ENCODE measurements at places on chromosomes 6 and 20.

DNA sequence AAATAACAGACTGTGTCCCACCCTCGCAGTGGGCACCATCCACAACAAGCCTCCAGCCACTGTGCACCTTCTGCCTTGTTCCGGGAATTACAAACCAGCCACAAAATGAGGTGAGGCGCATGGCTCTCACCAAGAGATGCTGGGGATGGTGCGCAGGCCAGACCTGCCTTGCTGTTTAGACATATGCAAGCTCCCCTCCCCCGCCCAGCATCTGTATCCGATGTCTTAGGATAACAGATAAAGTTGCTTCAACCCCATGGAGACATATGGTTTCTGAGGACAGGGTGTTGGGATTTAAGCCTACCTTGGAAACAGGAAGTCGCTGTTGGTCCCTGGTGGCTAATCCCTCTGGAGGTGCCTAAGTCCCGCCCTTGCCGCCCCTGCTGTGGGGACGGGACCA is 50.4 kb upstream of the MPC1 start:
- no peak for DNase-seq

DNA sequence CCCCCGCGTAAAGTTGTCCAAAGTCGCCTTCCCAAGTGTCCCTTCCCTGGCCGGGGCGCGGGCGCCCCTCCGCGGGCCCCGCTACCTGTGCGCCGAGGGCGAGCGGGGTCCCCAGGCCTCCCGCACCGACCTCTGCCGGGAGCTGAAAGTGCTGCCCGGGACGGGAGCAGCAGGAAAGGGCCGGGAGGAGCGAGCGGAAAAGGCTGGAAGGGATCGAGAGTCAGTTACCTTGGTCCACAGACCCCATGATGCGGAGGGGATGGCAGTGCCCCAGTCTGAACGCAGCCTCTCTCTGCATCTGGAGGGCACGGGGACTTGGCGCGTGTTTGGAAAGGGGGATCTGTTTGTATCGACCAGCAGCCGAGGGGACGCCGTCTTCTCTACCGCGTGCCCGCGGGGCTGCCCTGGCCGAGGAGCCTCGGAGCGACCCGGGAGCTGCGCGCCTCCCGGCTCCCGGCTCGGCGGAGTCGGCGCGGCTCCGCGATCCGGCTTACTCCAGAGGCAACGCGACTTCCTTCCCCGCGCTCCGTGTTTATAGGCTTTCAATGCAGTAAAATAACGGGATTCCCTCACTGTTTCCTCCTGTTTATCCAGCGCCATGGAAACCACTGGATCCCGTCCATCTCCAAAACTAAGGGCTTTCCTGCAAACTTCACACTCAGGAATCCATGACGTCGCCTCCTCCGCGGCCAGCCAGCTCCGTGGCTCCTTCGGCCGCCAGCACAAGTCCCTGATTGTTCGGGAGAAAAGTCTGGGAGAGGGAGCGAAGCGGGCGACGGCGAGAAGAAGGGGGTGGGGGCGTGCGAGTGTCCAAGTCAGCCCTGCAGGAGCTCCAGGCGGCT is 20.0 kb upstream of the NFATC2 start:
- DNase-seq = peak; percentile 94

- no peak for DNase-seq
These were observed 72.7 kb downstream of the METTL24 start for GRCh38 chr6:110285306-110286060.

- DNase-seq = no peak
These were observed 6.6 kb upstream of the ANKRD60 start for GRCh38 chr20:58235010-58235409.

DNA sequence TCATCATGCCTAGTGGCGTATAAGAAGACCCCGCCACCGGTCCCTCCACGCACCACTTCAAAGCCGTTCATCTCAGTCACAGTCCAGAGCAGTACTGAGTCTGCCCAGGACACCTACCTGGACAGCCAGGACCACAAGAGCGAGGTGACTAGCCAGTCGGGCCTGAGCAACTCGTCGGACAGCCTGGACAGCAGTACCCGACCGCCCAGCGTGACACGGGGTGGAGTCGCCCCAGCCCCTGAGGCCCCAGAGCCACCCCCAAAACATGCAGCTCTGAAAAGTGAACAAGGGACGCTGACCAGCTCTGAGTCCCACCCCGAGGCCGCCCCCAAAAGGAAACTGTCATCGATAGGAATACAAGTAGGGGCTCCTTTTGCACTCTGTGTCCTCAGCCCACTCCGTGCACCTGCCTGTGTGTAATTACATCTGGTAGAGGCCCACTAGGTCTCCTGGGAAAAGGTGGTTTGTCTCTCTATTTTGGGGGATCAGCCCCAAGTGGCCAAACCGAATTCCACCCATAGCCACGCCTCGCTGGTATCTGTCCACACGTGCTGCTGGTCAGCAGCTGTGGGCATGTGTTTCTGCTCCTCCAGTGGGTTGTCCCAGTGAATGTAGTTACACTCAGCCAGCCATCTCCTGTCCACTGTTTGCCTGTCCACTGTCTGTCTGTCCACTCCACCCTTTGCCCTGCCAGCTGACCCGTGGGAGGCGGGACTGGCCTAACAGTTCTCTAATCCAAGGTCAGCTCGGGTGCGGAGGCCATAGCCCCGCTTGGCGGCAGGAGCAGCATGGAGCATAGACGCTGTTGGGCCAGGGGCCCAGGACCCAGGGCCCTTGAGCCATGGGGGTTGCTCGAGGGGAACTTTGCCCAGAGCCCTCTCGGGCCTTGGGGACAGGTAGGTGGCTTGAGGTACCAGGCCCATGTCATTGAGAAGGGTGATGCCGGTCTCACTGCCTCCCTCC is 44.3 kb upstream of the MYL9 start:
- no peak for DNase-seq
